Stomach (tissue), 19 donors: ENCODE measurements at places on chromosomes 6 and 20. TPM values are rescaled to one million over a fixed set of nuclear protein-coding genes. Genes with fewer than 3 reads are reported as not detected.

PI16 gene
- not detected for total RNA-seq

FARS2 gene
- total RNA-seq = 32.7 TPM

NKX2-2 gene
- total RNA-seq = 0.18 TPM

PXDC1 gene
- 33.8 TPM for total RNA-seq

HINT3 gene
- 9.9 TPM for total RNA-seq

SNPH gene
- 8.0 TPM for total RNA-seq

MYH7B gene
- total RNA-seq = 0.58 TPM

ZSWIM3 gene
- not detected for total RNA-seq

GRIK2 gene
- total RNA-seq = 0.45 TPM

SLC26A8 gene
- total RNA-seq = not detected

- no peaks in the 10 kb centered on the region for H3K36me3 ChIP-seq
- no peaks in the 10 kb centered on the region for H3K4me1 ChIP-seq
- no peaks in the 10 kb centered on the region for H3K27me3 ChIP-seq
- H3K4me3 ChIP-seq = no peak overlapping the region
Measured at GRCh38 chr6:88220493-88220892, 54.3 kb upstream of the CNR1 start.

GRCh38 chr6:44898296-44898930, 429.7 kb upstream of the RUNX2 start:
- H3K4me3 ChIP-seq = no peak overlapping the region
- DNase-seq = no peak
- H3K4me1 ChIP-seq = no peaks in the 10 kb centered on the region
- H3K27me3 ChIP-seq = no peaks in the 10 kb centered on the region

GRCh38 chr6:144920391-144920961, 635.3 kb downstream of the UTRN start:
- H3K4me1 ChIP-seq = peaks cover 18% of the 10 kb centered on the region
- no peak for DNase-seq
- no peaks in the 10 kb centered on the region for H3K27me3 ChIP-seq
- H3K27ac ChIP-seq = no peak overlapping the region

- H3K4me3 ChIP-seq = no peak overlapping the region
- no peak overlapping the region for H3K27ac ChIP-seq
- no peak for DNase-seq
- H3K27me3 ChIP-seq = no peaks in the 10 kb centered on the region
- no peaks in the 10 kb centered on the region for H3K36me3 ChIP-seq
Measured at GRCh38 chr6:134363323-134364039, 45.6 kb upstream of the SGK1 start.

GRCh38 chr6:141026504-141026903, 1106.2 kb upstream of the GJE1 start:
- peaks cover 4% of the 10 kb centered on the region for H3K4me1 ChIP-seq
- H3K27ac ChIP-seq = no peak overlapping the region
- H3K36me3 ChIP-seq = no peaks in the 10 kb centered on the region
- H3K27me3 ChIP-seq = no peaks in the 10 kb centered on the region

GRCh38 chr6:99605074-99605734, 1.4 kb upstream of the PRDM13 start:
- H3K27ac ChIP-seq = no peak overlapping the region
- peaks cover 48% of the 10 kb centered on the region for H3K4me1 ChIP-seq
- H3K27me3 ChIP-seq = peaks cover 100% of the 10 kb centered on the region
- DNase-seq = no peak
- H3K36me3 ChIP-seq = no peaks in the 10 kb centered on the region

DNA sequence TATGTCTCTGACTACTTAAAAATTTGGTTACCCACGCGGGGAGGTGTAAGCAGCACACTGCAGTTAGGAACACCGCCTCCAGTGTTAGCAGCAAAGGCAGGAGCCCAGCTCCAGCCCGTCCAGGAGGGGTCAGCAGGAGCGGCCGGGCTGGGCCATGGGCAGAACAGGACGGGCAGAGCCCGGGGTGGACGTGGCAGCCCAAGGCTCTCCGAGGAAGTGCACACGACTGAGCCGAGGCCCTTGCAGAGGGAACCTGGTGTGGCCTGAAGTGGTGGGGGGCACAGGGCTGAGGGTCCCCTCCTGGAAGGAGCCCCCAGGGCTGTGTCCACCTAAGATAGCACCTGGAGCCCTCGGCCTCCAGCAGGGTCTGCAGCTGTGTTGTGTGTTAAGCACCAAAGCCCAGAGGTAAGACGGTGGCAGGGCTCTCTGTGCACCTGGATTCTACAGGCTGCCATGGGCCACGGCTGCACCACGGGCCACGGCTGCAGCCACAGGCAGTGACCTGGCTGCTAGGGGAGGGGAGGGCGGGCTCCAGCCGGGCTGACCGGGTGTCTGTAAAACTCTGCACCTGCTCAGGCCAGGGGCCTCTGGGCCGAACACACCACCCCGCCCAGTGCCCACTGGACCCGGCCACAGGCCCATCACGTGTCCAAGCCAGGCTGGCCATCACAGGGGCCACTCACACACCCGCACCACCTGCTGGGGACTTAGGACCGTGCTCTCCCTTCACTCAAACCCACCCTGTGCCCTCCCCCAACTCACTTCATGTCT, 6.6 kb downstream of the SLC2A4RG start:
- DNase-seq = no peak
- H3K27me3 ChIP-seq = no peaks in the 10 kb centered on the region
- H3K36me3 ChIP-seq = peaks cover 32% of the 10 kb centered on the region
- no peak overlapping the region for H3K27ac ChIP-seq

DNA sequence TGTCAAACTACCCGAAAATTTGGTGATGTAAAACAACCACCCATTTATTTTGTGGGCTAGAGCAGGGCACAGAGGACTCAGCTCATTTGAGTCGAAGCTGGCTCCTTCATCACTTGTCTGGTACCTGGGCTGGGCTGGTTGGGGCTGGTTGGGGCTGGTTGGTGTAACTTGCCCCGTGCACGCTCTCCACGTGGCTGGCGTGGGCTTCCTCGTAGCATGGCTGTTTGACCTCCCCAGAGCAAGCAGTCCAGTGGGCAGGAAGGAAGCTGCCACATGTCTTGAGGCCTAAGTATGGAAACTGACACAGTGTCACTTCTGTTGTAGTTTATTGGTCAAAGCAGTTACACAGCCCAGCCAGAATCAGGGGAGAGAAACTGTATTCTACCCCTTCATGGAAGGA, 27.1 kb downstream of the BCAS4 start:
- H3K4me1 ChIP-seq = peaks cover 33% of the 10 kb centered on the region
- H3K27me3 ChIP-seq = no peaks in the 10 kb centered on the region
- no peak overlapping the region for H3K4me3 ChIP-seq
- DNase-seq = no peak

- H3K27me3 ChIP-seq = no peaks in the 10 kb centered on the region
- H3K27ac ChIP-seq = no peak overlapping the region
- H3K4me3 ChIP-seq = no peak overlapping the region
- DNase-seq = peak; percentile 25
Measured at GRCh38 chr6:35663447-35664235, 25.1 kb downstream of the FKBP5 start.

- no peaks in the 10 kb centered on the region for H3K36me3 ChIP-seq
- H3K27ac ChIP-seq = no peak overlapping the region
- no peak overlapping the region for H3K4me3 ChIP-seq
- no peak for DNase-seq
Measured at GRCh38 chr6:168404560-168404959, 36.4 kb upstream of the SMOC2 start.

- H3K36me3 ChIP-seq = no peaks in the 10 kb centered on the region
- H3K4me3 ChIP-seq = no peak overlapping the region
- peaks cover 5% of the 10 kb centered on the region for H3K27me3 ChIP-seq
- no peak for DNase-seq
- no peak overlapping the region for H3K27ac ChIP-seq
Measured at GRCh38 chr20:23091721-23092383, 5.7 kb upstream of the CD93 start.

DNA sequence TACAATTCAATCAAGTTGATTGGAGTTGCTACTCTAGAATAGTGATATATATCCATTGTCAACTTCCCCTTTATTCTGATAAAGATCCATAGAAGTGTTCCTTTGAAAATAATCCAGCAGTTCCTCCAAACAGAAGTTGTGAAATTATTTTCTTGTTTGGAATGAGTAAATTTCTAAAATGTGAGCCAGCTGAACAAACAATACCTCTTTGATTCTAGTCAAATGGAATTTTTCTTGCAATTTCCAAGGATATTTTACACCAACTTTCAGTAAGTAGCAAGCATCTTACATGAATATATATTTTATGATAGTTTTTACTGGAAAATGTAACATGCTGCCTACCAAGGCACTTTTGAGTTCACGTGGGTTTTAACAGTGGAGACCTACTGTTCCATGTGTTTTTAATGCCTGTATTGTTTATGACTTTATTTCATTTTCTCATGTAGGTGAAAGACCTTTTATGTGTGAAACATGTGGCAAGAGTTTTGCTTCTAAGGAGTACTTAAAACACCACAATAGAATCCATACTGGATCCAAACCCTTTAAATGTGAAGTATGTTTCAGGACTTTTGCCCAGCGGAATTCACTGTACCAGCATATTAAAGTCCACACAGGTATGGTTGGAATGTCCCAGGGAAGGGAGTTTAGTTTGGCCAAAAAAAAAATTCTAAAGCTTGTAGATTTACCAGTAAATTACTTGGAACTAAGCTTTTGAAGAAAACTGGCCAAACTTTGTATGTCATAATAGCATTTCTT, 6.5 kb downstream of the GZF1 start:
- H3K36me3 ChIP-seq = peaks cover 71% of the 10 kb centered on the region
- peaks cover 12% of the 10 kb centered on the region for H3K4me1 ChIP-seq
- no peak overlapping the region for H3K27ac ChIP-seq
- no peaks in the 10 kb centered on the region for H3K27me3 ChIP-seq
- no peak overlapping the region for H3K4me3 ChIP-seq

DNA sequence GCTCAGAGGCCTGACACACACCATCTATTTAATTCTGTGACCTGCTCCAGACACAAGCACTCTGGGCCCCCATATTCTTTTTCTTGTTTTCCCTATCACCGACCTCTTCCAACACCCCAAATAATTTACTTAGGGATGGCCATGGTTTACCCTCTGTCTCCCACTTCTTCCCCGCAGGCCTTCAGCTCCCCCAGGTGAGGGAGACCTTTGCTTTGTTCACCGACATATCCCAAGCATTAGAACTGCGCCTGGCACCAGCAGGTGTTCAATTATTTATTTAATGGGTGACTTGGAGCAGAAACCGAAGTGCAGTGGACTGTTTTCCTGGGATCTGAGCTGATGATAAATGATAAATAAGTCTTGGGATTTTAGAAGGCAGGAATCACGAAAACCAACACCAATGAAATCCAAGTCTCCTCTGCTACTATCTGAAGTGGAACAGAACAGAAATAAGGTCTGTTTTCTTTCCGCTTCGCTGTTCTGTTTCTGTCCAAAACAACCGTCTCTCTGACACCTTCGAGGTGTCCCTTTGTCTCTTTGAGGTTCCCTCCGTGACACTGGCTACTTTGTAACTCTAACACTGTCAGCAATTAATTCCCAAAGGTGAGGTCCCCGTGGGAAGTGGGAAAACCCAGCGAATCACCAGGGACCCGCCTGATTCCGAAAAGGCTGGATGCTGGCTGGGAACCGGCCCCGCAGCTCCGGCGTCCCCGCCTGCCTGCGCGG, 1.1 kb upstream of the RIN2 start:
- peak; percentile 40 for DNase-seq
- H3K27me3 ChIP-seq = peaks cover 4% of the 10 kb centered on the region
- H3K4me3 ChIP-seq = peak overlapping the region; percentile 71
- peak overlapping the region; percentile 91 for H3K27ac ChIP-seq
- H3K4me1 ChIP-seq = peaks cover 39% of the 10 kb centered on the region

- DNase-seq = no peak
- no peak overlapping the region for H3K27ac ChIP-seq
- H3K36me3 ChIP-seq = peaks cover 4% of the 10 kb centered on the region
- H3K4me3 ChIP-seq = no peak overlapping the region
- H3K27me3 ChIP-seq = no peaks in the 10 kb centered on the region
Measured at GRCh38 chr6:78896227-78896626, 28.9 kb downstream of the IRAK1BP1 start.

- H3K4me1 ChIP-seq = no peaks in the 10 kb centered on the region
- no peak overlapping the region for H3K27ac ChIP-seq
- H3K4me3 ChIP-seq = no peak overlapping the region
- H3K36me3 ChIP-seq = no peaks in the 10 kb centered on the region
Measured at GRCh38 chr6:123551939-123552707, 84.6 kb downstream of the TRDN start.

DNA sequence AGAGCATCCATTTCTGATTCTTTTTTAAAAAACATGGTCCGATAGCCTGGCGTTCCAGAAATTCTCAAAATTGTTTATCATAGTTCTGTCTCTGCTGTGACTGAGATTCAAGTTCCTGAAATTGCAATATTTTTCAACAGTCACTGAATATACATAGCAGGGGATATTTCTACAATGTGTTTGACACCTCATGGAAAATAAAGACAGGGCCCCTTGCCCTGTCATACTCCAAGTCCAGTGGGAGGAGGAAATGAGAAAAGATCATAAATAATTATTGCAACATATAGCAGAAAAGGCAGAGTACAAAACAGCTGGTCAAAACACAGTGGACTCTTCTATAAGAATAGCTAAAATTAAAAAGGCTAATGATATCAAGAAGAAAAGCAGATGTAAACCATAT, 234.8 kb upstream of the SPTLC3 start:
- DNase-seq = no peak
- H3K27me3 ChIP-seq = no peaks in the 10 kb centered on the region
- H3K4me3 ChIP-seq = no peak overlapping the region
- H3K36me3 ChIP-seq = no peaks in the 10 kb centered on the region
- H3K4me1 ChIP-seq = no peaks in the 10 kb centered on the region
- H3K27ac ChIP-seq = no peak overlapping the region

DNA sequence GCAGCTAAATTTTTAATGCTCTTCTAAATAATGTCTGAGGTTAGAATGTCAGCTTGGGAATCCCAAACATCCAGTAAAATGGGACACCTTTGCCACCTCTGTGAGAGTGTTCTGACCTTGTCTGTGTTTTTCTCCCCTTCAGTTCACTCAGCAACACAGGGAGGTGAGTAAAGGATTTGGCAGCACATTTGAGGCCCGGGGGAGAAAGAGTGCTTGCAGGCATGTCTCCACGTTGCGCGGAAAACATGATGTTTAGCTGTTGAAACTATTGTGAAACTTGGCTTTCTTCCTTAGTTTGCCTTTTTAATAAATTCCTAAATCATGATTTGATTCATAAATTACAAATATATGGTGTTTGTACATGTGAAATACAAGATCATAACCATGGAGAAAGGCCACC, 707.8 kb upstream of the FLRT3 start:
- H3K27ac ChIP-seq = no peak overlapping the region
- peaks cover 5% of the 10 kb centered on the region for H3K4me1 ChIP-seq
- H3K4me3 ChIP-seq = no peak overlapping the region
- H3K36me3 ChIP-seq = no peaks in the 10 kb centered on the region
- DNase-seq = peak; percentile 65
